ENCODE measurements at places on chromosomes 11 and 22.
A peak's percentile ranks its signal among the peaks of the same experiment; 100 is the strongest.

DNA sequence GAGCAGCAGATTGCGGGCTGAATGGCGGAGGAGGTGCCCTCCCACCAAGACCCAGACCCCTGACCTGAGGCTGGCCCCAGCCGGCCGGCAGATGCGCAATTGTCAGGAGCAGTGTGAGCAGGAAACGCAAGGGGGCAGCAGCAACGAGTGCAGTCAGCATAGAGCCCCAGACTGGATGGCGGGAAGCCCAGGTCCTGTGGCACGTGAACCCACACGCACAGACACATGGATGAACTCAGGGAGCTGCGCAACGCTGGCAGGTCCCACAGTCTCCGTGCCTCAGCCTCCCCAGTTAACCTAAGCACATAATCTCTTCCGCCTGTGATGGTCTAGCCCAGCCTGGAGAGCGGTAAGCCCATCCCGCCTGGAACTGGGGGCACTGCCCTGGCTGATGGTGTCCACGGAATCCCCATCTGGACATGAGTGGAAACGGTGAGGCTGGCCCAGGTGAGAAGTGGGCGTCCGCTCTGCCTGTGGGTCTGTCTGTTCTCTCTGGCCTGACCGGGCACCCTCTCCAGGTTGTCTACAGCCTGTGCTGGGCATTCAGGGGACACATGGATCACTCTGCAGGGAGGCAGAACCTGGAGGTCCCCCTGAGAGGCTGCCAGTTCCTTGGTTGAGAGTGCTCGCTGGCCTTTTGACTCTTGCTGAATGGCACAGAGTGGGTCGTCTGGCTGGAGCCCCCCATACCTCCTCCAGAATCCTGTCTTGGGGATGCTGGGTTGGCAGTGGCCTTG, 626 bp upstream of the TBX10 start:
- DNase-seq: peak; percentile 77

GRCh38 chr11:94832604-94833235, 64.6 kb downstream of the AMOTL1 start:
- DNase-seq: peak; percentile 96

- DNase-seq: no peak
These were observed 29.4 kb upstream of the XKR3 start for GRCh38 chr22:16854631-16855030.

- DNase-seq: no peak
These were observed 35.9 kb upstream of the GRAMD4 start for GRCh38 chr22:46584081-46584921.

GRCh38 chr11:73366953-73367352, 9.2 kb upstream of the RELT start:
- DNase-seq: no peak

DNA sequence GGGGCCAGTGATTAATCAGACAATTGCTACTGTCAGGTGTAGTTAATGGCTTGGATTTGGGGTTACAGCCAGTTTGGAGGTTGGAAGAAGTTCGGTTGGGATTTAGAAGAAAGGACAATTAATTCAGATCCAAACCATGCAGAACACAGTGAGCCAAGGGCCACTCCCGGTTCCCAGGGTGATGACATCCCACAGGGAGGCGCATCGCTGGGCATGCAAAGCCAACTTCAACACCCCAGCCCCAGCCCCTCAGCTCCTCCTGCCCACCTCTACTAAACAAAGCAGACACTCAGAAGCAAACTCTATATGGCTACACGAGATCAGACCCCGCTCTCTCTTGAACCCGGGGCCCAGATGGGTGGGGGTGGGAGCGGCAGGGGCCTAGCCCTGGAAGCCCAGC, 10.2 kb downstream of the MB start:
- DNase-seq: no peak

DNA sequence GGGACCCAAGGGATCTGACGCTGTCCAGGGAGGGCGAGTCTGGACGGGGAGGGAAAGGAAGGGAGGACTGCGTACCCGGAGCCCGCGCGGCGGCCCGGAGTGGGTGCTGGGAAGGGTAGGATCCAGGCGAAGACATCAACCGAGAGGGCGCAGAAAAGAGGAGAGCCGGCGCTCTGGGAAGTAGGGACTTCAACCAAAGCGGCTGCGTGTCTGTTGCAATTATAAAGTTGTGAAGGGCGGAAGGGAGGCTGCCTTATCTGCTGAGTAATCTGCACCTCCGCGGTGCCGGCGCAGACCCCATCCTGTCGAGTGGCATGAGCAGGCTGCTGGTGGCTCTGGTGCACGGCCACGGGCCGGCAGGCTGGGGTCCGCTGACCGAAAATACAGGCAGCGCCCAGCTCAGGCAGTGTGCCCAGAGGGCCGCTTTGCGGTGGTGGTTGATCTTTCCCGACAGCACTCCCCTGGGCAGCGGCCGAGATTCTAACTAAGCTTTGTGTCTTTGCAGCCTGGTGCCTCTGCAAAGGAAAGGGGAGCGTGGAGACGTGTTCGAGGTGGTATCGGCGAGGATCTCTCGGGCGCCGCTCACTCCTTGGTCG, 978 bp downstream of the C11orf87 start:
- DNase-seq: no peak

GRCh38 chr11:33893711-33894397, 2.0 kb upstream of the LMO2 start:
- no peak for DNase-seq

DNA sequence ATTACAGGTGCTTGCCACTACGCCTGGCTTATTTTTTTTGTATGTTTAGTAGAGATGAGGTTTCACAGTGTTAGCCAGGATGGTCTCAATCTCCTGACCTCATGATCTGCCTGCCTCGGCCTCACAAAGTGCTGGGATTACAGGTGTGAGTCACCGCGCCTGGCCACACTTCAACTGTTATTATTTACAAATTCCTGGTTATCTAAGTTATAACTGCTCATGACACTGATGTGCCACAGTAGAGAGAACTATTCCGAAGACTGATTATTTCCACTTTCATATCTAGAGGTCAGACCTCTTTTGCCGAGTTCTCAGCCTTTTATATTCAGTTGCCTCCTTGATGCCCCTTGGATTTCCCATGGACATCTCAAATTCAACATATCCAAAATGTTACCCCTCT, 3.9 kb upstream of the NUP160 start:
- DNase-seq: no peak

DNA sequence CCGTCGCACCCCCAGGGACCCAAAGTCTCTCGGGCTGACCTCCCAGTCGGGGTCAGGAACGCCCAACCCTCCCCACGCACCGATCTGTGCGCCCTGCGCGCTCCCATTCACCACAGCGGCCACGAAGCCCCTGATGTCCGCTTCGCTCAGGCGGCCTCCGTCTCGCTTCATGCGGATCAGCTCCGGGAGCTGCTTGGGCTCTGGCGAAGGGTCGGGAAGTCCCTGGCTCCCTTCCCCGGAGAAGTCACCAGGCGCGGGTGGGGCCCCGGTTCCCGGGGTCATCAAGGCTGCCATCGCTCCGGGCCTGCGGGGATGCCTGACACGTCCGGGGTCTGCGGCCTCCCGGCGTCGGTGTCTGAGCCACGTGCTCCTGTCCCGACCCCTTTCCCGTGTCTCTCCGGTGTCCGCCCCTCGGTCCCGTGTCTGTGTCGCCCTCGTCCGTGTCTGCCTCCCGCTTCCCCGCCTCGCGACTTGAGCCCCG, 356 bp downstream of the TYMP start:
- DNase-seq: no peak

DNA sequence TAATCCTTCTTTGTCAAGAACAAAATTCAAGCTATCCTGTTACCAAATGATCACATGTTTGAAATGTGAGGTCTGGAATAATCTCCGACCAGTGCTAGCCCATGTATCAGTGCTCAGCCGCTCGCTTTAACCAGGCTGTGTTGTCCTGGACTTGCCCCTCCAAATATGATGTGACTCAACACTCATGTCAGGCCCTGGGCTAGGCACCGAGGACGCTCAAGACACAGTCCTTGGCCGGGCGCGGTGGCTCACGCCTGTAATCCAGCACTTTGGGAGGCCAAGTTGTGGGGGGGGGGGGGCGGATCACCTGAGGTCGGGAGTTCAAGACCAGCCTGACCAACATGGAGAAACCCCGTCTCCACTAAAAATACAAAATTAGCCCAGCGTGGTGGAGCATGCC, 54.1 kb upstream of the WNT7B start:
- no peak for DNase-seq

DNA sequence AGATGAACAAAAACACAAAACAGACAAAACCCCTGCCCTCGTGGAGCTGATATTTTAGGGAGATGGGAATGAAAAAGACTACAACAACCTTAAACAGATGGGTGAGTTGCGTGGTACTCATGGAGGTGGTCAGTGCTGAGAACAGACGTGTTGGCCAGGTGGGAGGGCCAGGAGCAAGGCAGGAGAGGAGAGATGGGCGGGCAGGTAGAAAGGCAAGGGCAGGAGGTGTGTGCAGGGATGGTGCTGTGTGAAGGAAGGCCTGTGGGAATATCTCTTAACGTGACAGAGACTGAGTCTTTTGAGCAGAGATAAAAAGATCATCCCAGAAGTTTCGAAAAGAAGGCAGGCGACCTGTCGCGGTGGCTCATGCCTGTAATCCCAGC, 7.0 kb downstream of the GAL start:
- DNase-seq: no peak

DNA sequence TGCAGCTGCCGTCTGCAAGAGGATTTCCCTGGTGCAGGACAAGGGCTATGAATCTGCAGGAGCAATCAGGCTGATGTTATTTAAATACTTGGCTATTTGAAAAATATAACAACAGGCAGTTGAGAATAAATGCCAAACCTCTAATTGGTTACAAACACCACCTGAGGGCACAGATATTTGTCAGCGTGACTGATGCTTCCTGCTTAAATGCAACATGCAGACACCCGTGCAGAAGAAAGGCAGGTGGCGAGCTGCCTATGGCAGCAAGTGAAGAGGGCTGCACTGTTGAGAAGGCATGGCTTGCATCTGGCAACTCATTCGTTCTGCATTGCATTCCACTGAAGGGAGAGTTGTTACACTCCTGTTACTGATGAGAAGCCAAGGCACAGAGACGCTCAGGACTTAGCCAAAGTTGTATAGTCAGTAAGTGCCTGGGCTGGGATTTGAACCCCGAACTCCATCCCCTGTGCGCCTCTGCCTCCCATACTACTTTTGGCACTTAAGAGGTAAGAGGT, 350.6 kb downstream of the TENM4 start:
- DNase-seq: peak; percentile 19

DNA sequence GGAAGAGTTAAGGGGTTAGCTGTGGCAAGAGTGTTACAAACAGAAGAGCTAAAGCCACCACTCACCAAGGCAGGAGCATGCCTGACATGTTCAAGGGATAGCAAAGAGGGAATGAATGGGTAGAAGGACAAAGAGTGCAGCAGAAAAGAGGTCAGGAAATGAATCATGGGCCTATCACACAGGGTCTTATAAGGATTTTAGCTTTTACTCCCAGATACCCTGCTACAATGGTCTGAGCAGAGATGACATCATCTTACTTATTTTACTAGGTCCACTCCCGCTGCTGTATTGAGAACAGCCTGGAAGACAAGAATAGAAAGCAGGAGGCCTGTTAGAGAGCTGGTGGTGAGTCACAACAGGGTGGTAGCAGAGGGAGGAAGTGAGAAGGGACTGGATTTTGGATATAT, 9.8 kb downstream of the TRAF6 start:
- no peak for DNase-seq

- no peak for DNase-seq
These were observed 195.5 kb upstream of the CADM1 start for GRCh38 chr11:115699733-115700132.
